H9 (cell line): ENCODE measurements at places on chromosomes 7 and 10.
A peak's percentile ranks its signal among the peaks of the same experiment; 100 is the strongest.

DNA sequence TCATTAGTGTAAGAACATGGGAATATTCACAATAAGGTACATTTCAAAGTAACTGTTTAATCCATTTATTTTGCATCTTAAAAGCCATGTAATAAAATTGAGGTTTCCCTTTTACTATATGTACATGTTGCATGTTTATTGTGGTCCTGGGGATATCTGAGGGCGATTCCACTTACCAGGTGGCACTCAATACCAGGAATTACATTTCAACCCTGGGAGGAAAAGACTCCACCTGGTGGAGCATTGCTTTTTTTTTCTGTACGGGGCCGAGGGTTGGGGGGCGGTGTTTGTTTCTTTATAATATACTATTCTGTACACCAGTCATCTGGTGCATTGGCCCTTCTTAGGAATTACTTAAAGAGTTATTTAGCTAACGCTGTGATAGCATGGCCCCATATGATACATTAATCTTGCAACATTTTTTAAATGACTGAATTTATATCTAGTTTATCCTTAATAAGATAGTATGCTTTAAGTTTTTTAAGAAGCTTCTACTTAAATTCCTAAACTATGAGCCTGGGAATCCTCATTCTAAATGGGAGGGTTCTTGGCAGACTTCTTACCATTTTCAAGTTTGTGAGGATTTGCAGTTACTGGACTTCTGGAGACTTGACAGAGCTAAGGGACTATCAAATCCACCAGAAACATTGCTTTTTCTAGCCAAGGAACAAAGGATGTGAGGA is 7.2 kb upstream of the HGF start:
- no peak for DNase-seq

GRCh38 chr7:55073976-55074528 is 55.2 kb downstream of the EGFR start:
- peak; percentile 34 for DNase-seq

DNA sequence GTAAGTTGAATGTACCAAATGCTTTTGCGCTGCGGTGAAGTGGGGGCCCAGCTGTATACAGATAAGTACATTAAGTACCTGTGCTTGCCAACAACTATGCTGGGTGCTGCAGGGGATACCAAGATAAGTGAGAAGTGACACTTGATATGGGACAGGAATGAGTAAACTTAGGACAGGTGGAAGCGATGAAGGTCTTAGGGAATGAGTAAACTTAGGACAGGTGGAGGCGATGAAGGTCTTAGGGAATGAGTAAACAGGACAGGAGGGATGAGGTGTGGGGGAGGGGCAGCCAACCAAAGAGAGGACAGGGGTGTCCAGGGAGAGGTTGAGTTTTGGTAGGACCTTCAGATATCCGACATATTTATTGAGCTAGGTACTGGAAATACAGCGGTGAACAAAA is 1.4 kb downstream of the MDH2 start:
- no peak for DNase-seq

- no peak for DNase-seq
Measured at GRCh38 chr7:45048748-45049147, 40.0 kb downstream of the NACAD start.

GRCh38 chr7:141317033-141317585 is 234.1 kb upstream of the AGK start:
- DNase-seq, result no peak

DNA sequence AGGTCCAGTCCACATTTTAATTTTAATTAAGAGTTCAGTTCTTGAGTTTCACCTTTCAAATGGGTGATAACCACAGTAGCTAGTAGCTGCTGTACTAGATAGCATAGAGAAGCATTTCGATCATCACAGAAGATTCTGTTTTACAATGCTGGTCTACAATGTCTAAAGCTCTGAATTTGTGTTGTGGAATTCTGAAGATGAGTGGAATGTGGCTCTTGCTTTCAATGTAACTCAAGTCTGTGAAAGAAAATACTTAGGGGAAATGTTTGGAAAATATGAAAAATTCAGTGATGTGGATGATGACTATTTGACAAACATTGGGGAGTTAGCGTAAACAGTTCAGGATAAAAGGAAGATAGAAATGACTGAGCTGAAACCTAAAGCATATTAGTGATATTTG is 139.4 kb downstream of the GNAT3 start:
- DNase-seq, result no peak

GRCh38 chr10:80425901-80426300 is 17.6 kb downstream of the PRXL2A start:
- no peak for DNase-seq

DNA sequence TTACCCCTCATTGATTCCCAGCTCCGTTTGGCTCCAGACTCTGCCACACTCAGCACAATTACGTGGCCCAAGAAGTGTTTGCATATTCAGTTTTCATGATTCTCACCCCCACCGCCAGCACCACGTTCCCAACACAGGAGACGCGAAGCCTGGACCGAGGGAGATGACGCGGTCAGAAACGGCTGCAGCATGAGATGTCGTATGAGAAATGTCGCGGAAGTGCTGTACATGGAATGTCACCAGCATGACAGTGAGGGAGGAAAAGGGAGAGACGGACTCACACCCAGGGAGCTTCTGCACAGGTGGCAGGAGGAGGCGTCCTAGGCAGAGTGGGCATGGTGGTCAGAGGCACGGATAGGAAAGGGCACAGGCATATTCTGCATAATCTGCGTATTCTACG is 188.3 kb downstream of the WDR37 start:
- no peak for DNase-seq

DNA sequence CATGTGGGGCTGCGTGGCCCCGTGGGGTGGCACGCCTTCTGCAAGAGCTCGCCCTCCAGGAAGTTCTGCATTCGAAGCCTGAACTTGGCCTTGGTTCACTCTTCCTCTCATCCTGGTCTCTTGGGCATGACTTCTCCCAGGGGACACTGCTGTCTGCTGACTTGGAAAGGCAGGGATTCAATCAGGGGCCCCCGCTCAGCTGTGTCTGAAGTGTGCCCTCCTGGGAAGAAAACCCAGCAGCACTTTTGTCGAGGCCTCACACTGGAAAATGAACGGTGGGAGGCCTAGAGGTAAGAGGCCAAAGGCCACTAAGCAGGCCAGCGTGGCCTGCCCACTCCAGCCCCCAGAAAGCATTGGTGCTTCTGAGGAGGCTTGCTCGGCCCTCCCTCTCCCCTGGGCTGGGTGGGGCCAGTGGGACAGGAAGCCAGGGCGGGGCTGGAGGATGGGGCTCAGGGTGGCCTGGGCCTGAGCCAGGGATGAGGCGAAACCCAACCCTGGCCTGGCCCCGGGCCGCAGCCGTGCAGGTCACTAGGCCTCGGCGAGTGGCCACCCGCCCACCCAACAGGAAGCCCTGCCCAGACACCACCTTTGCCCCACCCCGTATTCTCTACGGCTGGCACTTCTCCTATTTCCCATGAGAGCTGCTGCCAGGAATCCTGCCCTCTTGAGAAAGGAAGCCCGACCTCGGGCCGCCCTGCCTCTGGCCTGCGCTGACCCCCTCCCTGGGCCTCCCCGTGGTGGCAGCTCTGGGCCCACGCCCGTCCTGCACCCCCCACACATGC is 81.1 kb downstream of the ZMIZ1 start:
- DNase-seq, result peak; percentile 67

DNA sequence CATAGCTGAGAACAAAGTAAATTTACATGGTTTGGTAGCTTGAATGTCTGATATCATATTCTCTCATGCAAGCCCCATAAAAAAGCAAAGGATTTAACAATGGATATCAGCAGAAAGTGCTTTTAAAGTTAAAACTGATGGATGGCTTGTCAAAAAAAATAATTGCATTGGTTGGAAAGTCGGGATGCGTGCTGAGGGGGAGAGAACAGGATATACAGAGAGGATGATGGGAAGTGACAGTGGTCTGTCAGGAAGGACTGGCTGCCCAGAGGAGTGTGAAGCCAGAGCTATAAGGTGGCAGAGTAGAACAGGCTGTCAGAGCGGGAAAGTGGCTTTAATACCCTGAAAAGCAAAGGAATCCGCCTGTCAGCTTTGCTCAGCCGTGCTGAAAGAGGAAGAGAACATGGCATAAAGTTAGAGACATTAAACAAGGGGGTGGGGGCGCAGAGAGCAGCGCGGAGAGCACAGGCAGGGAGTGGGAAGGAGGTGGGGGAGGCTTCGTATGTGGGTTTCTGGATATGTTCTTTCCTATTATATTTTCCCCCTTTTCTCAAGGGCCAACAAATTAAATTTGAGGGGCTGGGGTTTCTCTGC is 493.0 kb downstream of the LRMDA start:
- DNase-seq, result no peak

DNA sequence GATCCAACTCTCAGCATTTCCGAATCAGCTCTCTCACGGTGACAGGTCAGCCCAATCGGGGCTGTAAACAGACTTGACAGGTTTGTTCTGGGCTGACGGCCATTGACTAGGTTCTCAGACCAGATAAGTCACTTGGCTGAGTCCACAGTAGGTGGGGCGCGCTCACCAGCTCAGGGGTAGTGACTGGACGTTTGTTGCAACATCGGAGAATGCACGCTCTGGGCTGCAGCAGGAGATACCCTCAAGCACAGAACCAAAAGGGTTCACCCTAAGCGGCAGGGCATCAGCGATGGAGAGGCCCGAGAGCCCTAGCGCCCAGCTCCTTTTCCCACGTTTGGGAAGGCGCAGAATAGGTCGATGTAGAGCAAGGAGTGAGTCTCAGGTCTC is 1.8 kb downstream of the KLLN start:
- peak; percentile 62 for DNase-seq

GRCh38 chr7:105261689-105262088 is 127.0 kb downstream of the SRPK2 start:
- DNase-seq, result no peak

- no peak for DNase-seq
Measured at GRCh38 chr10:97891497-97892167, 42.0 kb downstream of the GOLGA7B start.

- DNase-seq, result no peak
Measured at GRCh38 chr7:27735831-27736230, 4.1 kb upstream of the TAX1BP1 start.

DNA sequence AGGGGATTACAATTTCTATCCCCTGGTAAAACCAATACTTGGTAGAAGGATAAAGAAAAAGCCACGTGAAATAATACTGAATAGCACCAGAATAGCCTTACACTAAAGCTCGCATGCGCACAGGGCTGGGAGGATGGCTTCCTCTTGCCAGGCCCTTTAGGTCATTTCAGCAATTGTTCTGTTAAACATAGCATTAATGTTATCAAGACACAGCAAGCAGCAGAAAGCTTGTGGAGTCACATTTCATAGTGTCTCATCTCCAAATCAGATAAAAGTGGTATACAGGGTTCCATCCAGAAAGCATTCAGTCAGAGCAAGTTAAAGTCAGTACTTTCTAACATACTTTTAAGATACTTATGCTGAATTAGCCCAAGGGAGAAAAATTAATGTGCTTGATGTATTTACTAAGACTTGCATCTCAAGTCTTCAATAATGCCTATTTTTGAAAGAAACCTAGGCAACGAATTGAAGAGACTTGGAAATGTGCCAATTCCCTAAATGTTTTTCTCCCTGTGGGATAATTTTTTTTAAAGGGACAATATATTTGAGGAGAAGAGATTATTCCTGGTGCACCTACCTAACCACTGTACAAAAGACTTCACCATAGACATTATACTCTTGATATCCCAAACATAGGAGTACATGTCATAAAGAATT is 14.3 kb upstream of the NPM3 start:
- DNase-seq, result no peak

GRCh38 chr7:157136372-157136771 is 2.4 kb upstream of the UBE3C start:
- no peak for DNase-seq

DNA sequence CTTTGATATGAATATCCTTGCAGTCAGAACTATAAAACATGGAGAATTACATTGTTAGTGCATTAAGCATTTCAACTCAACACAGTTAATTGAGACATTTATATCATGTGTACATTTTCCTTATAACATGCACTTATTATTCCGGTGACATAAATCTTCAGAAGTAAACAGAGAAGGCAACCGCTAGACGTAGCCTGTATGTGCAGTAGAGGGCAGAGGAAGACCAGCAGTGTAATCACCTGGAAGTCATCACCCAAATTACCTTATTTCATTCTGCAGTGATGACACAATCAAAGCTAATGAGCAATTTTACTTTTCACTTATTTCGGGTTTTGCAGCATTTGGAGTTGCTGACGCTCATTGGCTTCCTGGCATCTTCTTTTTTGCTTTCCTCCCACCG is 394.6 kb downstream of the SDK1 start:
- DNase-seq, result no peak

DNA sequence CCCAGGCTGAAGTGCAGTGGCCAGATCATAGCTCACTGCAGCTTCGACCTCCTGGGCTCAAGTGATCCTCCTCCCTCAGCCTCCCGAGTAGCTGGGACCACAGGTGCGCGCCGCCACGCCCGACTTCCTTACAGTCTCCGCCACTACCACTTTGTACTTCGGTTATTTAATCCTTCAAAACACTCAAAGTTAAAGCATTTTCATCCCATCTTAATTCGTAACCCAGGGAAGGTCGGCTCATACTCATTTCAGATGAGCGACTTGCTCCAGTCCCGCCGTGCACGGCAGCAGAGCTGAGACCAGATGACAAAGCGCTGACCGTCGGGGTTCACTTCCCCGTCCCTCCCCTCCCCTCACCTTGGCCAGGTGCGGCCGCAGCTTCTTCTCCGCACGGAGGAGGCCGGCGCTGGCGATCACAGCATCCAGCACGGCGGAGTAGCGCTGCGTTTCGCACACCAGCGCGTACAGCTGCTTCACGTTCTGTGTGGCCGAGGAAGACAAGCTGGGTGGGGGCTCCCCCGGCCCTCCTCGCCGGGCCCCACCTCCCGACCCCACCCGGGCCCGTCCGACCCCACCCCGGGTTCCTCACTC is 457 bp downstream of the NSUN5 start:
- no peak for DNase-seq

GRCh38 chr7:116548506-116548905 is 23.7 kb downstream of the CAV1 start:
- no peak for DNase-seq

GRCh38 chr7:86668315-86668714 is 24.6 kb downstream of the GRM3 start:
- no peak for DNase-seq

- no peak for DNase-seq
Measured at GRCh38 chr7:29488977-29489376, 74.7 kb upstream of the PRR15 start.

GRCh38 chr7:105191331-105191730 is 177.3 kb downstream of the KMT2E start:
- no peak for DNase-seq

- DNase-seq, result no peak
Measured at GRCh38 chr7:127850195-127850594, 181.0 kb downstream of the LRRC4 start.

DNA sequence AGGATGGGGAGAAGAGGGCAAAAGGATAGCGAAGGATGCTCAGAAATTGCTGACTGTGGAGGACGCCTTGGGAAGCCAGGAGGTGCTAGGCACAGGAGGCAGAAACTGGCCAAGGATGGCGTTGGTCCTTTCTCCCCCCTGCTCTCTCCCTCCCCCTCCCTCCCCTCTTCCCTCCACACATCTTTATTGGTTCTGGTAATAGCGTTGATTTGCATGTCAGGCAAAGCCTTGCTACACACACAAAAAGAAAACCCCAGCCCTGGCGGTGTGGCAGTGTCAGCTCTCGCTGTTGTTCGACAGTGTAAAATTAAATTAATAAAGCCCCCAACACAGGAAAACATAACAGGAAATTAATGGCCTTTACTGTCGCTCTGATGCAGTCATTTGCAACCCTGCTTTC is 47.2 kb downstream of the PAX2 start:
- DNase-seq, result no peak
